ENCODE measurements at places on chromosomes 5 and 9.

GRCh38 chr5:61167382-61167781 is 5.1 kb upstream of the SMIM15 start:
- peak; percentile 24 for DNase-seq

DNA sequence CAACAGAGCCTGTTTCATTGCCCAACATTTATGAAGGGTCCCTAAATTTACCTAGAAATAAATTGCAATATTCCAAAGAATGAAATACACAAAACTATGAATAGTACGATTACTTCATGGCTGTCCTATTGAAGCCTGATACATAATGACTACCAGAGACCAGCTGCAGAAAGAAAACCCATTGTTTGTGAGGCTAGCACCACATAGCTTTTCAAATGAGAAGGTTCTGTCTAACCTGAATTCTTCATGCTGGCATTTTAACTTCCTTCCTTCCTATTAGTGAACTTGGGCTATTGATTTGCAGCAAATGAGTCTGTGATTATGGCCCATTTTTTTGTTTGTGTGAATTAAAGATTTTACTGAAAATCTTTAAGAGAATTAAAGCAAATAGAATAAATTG is 47.3 kb downstream of the MEGF10 start:
- DNase-seq = no peak

GRCh38 chr9:128203707-128204551 is 750 bp downstream of the DNM1 start:
- peak; percentile 75 for DNase-seq

GRCh38 chr9:110807956-110808598 is 139.5 kb downstream of the MUSK start:
- DNase-seq = no peak

DNA sequence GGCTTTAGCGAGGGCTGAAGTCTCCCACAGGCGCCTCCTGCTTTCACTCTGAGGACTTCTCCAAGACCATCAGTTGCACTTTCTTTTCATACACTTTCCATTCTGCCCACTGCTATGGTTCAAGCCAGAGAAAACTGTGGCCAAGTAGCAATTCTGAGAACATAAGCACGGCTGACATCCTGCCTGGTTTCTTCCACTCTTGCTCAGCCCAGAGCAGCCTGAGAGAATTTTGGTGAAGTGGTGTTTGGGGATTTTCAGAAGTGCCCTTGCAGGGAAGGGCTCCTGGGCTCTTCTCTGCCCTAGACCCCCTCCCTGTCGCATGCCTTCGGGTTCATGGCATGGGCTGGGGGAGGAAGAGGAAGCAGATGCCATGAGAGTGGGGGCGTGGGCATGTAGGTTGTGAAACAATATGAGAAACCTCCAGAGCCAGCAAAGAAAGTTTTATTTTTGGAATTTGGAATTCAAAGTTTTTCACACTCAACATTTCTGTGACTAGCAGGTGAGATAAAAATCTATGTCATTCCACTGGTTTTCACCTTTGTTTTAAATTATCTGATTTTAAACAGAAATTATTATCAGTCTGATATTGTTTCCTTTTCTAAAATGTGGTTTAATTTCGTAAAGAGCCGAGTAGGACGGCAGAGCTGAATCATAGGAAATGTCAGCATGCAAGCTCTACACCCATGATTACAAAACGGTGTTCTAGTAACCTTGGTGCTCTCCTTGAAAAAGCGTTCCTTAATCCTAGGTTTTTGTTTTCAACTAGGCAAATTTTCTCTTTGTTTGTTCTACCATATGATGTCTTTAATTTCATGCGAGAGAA is 27.8 kb upstream of the TNFSF8 start:
- peak; percentile 23 for DNase-seq

GRCh38 chr9:113687680-113688371 is 188.3 kb upstream of the ZNF618 start:
- peak; percentile 43 for DNase-seq

DNA sequence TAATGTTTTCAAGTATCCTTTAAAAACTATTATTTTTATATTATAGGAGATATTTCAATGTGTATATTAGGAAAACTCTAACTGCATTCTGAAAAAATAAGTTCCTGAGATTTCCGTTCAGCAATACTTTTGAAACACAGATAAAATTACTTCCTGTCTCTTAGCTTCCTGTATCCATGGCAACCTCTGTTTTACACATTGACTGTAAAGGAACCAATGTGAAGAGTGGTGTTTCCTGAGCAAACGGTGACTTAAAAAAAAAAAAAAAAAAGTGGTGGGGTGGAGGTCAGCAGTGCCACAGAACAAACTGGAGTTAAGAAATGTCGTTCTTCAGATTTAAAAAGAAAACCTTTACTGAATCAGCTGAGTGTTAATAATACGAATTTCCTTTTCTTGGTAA is at the start of gene LRRC70:
TSS of gene LRRC70 (plus strand) at position 280 of the 400 bp plus-strand sequence. CDS start 620 bp downstream, outside the sequence.
- no peak for DNase-seq

DNA sequence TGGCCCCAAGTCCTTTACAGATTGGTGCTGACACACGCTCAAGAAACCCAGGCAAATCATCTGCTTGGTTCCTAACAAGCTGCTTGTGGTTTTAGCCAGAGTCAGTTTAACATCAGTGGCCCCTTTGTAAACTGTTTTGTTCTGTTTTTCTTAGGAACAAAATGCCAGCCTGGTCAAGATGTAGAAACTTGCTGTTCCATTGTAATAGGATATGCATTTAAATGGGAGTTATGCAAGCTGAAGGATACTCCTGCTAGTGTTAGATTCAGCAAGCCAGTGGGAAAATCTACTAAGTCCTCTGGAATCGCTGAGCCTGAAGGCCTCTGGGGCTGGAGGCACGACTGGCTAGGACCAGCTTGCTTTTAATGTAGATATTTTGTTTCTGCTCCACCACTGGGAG is 391.1 kb downstream of the TLE4 start:
- no peak for DNase-seq

- peak; percentile 1 for DNase-seq
Measured at GRCh38 chr9:93100276-93100636, 4.2 kb downstream of the CARD19 start.

DNA sequence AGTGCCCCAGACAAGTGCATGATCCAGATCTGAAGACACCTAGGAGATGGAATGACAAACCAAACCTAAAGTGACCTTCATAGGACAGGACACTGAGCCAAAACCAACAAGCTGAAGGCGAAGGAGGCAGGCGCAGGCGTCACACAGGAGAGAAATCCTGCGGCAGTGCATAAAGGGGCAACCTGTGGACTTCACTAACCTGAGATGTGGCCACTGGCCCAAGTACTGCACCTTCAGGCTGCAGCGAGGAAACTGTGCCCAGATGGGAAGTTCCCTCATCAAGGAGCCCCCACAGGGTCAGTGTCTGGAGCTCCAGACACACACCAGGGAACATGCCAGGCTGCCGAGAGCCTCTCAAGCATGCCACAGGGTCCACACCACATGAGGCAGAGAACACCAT is 3.7 kb downstream of the IPPK start:
- no peak for DNase-seq

GRCh38 chr5:9421884-9422283 is 124.0 kb downstream of the SEMA5A start:
- DNase-seq = no peak

- no peak for DNase-seq
Measured at GRCh38 chr9:116942593-116943061, 255.5 kb downstream of the TRIM32 start.

- DNase-seq = no peak
Measured at GRCh38 chr5:59128646-59129290, 545.9 kb downstream of the RAB3C start.

GRCh38 chr5:64158827-64159226 is 6.8 kb upstream of the RNF180 start:
- no peak for DNase-seq

DNA sequence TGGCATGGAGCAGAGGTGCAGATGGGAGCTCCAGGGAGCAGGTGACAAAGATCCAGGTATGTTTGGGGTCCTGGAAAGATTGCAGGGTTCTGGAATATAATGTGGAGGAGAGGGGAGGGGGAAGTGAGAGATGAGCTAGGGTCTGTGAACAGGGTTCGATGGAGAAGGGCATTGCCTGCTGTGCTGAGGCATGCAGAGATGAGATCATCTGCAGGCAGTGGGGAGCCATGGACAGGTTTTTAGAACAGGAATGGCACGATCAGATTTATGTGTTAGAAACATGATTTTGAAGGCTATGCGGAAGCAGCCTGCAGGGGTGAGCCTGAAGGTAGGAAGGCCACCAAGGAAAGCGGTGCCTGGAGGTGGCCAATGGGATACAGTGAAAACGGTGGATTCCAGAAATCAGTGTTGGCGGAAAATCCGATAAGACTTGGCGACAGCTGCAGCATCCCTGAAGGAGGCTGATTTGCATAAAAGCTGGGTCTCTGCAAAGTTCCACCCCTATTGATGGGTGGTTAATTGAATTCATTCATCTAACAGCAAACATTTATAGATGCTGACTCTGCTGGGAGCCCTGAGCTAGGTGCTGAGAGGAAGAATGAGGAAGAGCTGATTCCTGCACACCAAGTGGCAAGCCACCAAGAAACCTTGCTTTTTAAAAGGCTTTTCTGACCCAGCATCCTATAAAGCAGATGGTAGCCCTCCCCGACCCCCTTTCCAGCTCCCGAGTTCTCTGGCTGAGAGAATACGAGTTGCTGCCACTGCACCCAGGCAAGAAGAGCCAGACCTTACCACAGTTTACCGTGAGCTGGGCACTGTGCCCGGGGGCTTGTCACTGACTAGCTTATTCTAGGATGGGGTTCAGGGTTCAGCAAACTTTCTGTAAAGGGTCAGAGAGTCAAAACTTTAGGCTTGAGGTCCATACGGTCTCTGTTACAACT is 139.2 kb upstream of the SMIM23 start:
- DNase-seq = no peak

- DNase-seq = peak; percentile 27
Measured at GRCh38 chr9:2255128-2255527, 240.0 kb downstream of the SMARCA2 start.

DNA sequence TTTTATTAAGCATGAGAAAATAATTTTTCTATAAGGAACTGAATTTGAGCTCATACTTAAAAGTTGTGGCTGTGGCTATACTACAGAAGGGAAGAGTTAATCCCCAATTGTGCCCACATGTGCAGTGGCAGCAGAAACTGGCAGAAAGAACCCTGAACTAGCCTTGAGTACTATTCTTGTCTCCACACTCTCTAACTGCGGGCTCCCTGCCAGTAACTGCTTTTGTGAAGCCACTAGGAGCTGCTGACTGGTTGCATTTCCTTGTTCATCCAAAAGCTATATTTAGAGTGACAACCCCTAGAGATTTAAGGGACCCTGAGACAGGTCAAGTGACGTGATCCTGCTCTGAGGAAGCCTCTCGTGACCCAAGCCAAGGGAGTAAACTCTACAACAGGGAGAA is 238.6 kb downstream of the ELAVL2 start:
- DNase-seq = peak; percentile 68

GRCh38 chr5:11261241-11261640 is 500.2 kb upstream of the DAP start:
- DNase-seq = no peak

GRCh38 chr9:99623780-99624364 is 197.8 kb upstream of the NR4A3 start:
- no peak for DNase-seq

DNA sequence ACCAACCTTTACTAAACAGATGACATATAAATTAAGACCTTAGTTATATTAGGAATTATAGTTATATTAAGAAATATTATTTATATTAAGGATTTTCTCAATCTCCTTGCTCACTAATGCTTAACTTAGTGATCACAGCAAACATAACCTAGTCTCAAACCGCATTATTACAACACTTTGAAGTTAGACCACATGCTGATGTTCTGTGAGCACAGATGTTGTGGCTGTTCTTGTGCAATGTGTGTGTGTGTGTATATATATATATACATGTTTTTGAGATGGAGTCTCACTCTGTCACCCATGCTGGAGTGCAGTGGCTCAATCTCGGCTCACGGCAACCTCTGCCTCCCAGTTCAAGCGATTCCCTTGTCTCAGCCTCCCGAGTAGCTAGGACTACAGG is 20.5 kb downstream of the ELP1 start:
- DNase-seq = no peak
